ENCODE measurements at places on chromosomes 4 and X.
A peak's percentile ranks its signal among the peaks of the same experiment; 100 is the strongest.

DNA sequence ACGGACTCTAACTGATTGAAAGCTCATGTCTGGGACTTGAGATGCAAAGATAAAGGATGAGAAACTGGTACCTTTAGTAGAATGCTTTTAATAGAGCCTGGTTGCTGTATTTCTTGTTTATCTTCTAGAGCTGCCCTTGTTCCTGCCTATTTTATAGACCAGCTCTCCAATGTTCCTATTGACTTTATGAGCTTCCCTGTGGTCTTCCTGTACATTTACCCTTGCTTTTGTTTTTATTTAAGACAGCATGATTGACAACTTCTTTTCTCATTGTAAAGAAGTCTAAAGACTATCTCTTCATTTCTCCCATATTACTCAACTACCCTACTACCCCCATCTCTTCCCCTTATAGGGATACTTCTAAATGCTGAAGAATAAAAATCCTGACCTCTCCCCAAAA, 174.7 kb downstream of the UGT8 start:
- DNase-seq, result no peak

GRCh38 chrX:76555816-76556215, 128.3 kb downstream of the MAGEE1 start:
- DNase-seq, result peak; percentile 3

DNA sequence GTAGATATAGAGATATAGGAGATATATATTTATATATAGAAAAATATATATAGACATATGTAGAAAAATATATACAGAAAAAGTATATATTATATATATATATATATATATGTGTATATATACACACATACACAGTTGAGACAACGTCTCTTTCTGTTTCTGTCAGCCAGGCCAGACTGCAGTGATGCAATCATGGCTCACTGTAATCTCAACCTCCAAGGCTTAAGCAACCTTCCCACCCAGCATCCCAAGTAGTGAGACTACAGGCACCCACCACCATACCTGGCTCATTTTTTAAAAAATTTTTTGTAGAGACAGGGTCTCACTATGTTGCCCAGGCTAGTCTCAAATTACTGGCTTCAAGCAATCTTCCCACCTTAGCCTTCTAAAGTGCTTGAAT, 426.3 kb downstream of the GPM6A start:
- no peak for DNase-seq

- no peak for DNase-seq
Observed at GRCh38 chr4:173046818-173047217, 121.8 kb upstream of the GALNT7 start.

- DNase-seq, result no peak
Observed at GRCh38 chr4:81756042-81756441, 284.3 kb upstream of the RASGEF1B start.

GRCh38 chr4:156137679-156138473, 184.2 kb upstream of the CTSO start:
- DNase-seq, result no peak

GRCh38 chrX:77640702-77641101, 145.3 kb downstream of the ATRX start:
- DNase-seq, result no peak

DNA sequence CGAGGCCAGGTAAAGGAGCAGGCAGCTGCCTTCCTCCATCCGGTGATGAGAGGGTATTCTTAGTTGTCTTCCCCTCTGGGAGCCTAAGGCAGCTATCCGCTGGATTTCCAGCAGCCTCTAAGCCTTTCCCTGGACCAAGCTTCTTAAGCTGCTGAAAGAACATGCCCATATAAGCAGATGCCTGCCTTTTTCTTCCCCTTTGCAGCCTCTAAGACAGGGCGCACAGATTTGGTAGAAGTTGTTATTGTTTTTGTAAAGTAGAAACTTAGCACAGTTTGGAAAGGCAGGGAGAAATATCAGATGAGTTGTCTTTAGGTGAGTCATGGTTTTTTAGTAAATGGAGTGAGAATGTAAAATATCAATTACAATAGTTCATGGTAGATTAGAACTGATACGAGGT, 210.8 kb downstream of the ARHGAP10 start:
- DNase-seq, result no peak

DNA sequence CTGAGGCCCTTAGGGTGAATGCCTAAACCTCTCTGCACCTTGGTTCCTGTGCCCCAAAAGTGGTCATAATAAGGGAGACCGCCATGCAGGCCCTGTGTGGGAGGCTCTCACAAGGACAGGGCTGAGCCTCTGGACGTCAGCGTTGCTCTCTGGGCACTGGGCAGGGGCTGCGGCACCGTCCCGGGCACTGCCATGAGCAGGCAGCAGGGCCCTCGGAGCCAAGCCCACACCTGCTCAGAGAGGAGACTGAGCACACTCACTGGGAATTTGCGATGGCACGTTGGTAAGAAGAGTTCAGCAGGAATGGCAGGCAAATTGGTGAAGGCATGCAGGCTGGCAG, 123.4 kb downstream of the HMX1 start:
- no peak for DNase-seq

DNA sequence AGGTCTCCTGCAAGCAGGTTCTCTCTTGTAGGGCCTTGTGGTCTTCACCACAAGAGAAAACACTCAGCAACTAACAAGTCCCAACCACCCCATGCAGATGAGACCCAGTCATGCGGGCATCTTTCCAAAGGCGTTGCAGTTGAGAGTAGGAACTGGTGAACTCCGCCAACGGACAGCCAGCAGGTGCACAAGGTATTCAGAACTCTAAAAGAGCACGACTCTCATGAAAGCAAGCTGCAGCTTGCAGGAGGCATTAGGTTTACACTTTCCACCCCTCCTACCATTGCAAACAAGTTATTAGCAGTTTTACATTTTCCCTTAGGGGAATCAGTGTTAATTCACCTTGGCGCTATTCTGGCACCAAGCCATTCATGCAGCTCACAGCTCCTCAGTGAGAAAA, 173.4 kb upstream of the KIT start:
- no peak for DNase-seq

- DNase-seq, result no peak
Observed at GRCh38 chr4:187962926-187963325, 32.6 kb upstream of the ZFP42 start.

DNA sequence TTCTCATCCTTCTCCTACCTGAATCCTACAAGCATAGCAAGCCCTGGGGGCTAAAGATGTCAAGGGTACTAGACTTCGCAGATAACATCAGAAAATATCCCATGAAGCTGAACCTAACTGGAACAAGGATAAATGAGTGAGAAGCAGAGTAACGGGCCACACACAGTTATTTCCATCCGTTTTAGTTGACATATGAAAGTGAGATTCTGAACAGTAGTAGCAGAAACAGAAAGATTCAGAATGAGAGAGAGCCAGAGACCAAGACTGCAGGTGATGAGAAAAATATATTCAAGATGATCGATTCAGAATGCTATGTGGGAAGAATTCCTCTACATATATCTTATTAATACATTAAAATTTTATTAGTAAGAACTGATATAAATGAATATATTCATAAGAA, 165.1 kb downstream of the TSPAN5 start:
- no peak for DNase-seq

DNA sequence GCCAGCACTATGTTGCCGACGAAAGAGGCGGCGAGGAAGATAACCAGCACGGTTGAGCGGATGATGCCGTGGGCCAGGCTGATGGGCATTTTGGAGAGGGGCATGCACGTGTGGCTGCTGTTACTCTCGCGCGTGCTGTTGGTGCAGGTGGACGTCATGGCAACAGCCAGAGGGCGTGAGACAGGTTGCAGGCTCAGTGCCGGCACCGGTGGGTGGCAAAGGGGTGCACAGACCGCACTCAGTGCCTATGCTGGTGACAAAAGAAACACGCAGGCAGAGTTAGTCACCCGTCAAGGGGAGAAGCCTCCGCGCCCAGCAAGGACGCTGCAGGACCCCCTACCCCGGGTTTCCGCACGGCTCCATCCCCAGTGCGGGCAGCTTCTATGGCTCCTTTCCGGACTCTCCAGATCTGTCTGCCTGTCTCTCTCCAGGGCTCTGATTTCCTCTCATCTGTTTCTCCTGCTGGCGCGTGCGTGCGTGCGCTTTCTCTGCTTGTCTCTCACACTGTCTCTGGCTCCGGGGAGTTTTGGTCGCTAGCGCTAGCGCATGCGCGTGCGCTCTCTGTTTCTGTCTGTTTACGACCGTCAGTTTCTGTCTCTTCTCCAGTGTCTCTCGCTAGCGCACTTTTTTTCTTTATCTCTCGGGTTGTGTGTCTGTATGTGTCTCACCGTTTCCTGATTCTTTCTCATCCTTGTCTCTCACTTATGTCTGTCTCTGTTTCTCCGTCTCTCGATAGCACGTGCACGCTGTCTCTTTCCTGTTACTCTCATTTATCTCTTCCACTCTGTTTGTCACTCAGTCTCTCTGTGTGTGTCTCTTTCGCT, 2.1 kb downstream of the GPR101 start:
- DNase-seq, result peak; percentile 31

- DNase-seq, result no peak
Observed at GRCh38 chrX:102154218-102154860, 1.4 kb downstream of the BEX5 start.

DNA sequence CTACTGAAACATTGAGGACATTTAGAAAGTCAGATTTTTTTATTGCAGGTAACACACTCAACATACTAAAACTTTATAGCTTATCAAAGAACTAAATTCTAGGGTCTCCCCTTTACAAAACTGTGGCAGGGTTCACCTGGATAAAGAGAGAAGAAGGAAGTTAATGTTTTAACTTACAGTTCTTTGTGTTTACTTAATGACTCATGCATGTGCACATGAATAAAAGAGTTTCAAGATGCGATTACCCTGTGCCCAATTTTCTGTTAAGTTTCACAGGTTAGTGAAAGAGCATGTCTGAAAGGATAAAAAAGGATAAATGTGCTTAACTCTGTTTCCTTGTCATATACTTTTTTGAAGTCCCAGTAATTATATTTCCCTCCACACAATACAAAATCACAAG, 16.8 kb downstream of the DCAF8L1 start:
- no peak for DNase-seq

DNA sequence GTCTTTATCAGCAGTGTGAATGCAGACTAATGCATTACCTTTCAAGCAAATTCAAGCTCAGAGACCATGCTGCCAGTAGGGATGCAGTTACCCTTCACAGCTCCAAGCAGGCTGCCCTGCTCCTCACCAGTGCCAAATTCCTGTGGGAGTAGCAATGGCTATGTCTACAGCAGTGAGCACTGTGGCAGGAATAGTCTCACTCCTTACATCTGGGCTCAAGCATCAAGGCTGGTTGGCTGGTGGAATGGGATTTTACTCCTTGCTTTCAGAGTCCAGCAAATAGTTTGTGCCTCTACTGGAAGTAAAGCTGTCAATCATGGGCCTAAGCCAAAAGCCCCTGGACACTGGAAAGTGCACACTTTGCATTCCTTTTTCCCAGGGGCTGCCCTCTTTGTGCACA, 1030.8 kb downstream of the SH3BGRL start:
- no peak for DNase-seq

GRCh38 chrX:132395645-132396044, 93.2 kb downstream of the MBNL3 start:
- DNase-seq, result no peak

DNA sequence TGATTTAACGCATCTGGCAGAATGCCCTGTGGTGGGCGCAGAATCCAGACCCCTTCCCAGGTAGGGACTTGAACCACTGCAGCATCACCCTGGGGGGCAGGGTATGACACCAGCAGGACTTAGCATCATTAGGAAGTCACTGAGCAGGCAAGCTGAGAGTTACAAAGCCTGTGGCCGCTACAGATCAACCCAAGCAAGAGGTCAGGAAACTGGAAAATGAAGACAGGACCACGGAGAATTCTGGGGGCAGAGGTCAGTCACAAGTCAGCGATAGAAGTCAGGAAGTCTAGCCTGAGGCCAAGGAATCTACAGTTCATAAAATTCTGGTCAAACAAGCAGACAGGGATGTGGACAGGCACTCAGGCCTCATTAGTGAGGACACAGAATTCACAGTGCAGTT, 108.4 kb downstream of the CHIC2 start:
- DNase-seq, result no peak

DNA sequence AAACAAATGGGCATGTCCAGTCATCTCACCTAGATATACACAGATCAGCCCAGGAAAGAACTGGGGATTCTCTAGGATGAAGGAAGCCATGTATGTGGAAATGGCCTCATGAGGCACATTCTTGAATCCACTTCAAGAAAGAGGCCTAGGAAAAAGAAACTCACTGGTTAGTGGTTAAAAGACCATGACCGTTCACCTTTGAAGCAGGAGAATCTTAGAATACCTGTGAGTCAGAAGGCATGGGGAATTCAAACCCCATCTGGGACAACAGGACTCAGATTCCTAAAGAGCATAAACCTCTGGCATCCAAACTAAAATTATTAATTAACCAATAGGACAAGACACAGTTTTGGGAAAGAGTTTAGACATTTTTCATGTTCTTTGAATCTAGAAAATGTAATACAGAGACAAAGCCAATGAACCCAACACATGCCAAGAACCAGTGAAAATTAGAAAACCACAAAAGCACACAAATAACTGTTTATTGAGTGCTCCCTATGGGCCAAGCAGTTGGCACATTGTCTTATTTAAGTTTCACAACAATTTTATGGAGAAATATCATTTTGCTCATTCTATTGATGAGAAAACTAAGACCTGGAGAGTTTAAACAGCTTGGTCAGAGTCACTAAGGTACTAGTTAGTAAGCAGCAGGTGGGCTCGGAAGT, 97.5 kb downstream of the NPNT start:
- no peak for DNase-seq

- no peak for DNase-seq
Observed at GRCh38 chr4:171582961-171583581, 230.1 kb upstream of the GALNTL6 start.

DNA sequence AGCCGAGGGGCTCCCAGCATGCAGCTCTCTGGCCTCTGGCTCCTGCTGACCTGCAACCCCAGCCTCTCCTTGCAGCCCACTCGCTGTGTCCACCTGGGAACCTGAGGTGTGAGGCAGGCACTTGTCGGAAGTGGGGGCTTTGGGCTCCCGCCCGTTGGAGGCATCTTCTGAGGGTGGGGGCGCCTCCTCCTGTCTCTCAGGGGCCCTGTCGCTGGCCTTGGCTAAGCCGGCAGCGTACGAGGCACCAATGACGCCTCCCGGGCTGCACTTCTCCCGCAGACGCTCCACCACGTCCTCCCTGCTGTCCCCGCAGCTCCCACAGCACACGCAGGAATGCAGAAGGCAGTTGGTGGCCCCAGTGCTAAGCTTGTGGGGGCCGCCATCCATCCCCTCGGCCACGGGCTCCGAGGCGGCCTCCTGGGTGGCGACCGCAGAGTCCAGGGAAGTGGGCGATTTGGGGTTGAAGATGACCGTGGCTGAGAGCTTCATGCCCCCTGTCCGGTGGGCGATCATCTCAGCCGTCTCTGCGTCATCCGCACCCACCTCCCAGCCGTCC, 42.5 kb upstream of the MXD4 start:
- DNase-seq, result no peak

DNA sequence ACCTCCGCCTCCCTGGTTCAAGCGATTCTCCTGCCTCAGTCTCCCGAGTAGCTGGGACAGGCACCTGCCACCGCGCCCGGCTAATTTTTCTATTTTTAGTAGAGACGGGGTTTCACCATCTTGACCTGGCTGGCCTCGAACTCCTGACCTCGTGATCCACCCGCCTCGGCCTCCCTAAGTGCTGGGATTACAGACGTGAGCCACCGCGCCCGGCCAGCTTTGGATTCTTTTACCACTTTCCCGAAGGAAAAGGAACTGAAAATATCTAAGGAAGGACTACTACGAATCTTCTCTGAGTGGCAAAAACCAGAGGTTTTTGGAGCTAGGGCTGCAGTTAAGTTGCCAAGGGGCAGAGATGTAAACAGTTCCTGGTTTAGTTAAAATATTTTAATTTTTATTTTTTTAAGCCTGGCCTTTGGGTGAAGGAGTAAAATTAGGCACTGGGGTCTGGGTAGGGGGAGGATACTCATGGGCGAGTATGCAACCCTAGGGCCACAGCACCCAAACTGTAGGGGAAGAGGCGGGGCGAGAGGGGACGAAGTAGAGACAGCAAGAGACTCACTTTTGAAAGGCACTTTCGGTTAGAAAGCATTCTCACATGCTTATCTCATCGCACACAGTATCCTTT, 525 bp upstream of the CISD2 start:
- DNase-seq, result no peak
